Inflammatory macrophage treated with lipopolysaccharide for 4 hours (primary cell): ENCODE measurements at places on chromosomes 3 and 15.
A peak's percentile ranks its signal among the peaks of the same experiment; 100 is the strongest.

DNA sequence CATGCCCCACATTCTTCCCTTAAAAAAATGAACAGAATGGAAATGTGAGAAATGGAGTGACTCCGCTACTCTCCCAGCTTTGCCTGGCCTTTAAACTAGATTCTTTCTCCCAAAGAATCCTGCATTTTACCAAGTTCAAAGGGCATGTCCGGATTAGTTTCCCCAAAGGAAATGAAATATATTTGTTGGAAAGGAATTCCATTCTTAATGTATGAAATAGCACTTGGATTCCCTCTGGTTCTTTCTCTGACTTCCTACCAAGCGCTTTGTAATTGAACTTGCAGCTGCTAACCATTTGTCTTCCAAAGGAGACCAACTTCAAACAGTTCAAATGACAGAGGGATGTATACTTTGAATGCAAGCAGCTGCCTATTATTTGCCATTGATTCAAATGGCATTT, 18.9 kb downstream of the MAP2K1 start:
- no peak for DNase-seq

- DNase-seq: no peak
Observed at GRCh38 chr3:158728851-158729250, 3.4 kb downstream of the RARRES1 start.

GRCh38 chr3:16090024-16090423, 84.5 kb upstream of the GALNT15 start:
- DNase-seq: no peak

DNA sequence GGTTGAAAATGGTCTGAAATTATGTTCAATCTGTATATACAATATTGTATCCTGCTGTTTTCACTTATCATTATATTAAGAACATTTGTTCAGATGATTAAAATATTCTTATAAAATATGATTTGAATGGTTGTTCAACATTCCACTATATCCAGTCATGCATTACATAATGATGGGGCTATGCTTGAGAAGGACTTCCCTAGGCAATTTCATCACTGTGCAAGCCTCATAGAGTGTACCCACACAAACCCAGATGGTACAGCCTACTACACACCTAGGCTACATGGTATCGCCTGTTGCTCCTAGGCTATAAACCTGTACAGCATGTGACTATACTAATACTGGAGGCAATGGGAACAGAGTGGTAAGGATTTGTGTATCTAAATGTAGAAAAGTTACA, 30.5 kb downstream of the SLC7A14 start:
- no peak for DNase-seq

- no peak for DNase-seq
Observed at GRCh38 chr15:48049736-48050135, 71.1 kb upstream of the SLC24A5 start.

- DNase-seq: no peak
Observed at GRCh38 chr3:54045061-54045815, 77.1 kb upstream of the CACNA2D3 start.

DNA sequence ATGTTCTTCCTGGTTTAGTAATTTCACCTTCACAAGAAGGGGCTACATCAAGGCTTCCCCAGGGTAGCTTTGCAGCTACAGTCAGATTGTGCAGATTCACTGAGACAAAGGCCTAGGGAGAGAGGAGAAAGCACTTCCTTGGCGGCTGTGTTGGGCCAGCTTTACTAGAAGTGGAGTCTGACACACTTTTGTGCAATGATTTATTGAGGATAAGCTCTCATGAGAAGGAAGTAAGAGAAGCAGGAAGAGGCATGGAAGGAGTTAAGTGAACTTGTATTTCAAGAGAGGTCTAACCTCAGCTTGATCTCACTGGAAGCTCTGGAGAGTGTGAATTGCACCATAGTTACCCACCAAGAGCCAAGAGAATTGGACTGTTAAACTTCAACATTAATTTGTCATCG, 78.9 kb downstream of the TGFBR2 start:
- no peak for DNase-seq

GRCh38 chr3:56424336-56424735, 43.9 kb downstream of the ERC2 start:
- DNase-seq: no peak

DNA sequence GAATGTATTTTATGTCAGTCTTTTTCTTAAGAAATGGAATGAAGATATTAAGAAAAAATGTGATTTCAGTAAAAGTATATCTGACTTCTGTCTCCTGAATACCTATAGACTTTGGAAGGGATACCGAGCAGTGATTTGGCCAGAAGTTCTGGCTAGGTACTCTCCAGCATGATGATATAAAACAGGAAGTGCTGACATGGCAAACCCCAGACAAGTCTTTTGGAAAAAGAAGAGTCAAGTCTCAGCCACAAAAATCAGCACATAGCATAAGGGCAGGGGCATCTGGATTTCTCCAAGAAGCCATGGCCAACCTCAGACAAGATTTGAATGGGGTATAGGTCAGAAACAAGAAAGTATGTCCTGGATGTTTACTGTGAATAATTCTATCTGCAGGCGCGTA, 643.3 kb upstream of the ARRDC4 start:
- DNase-seq: no peak

GRCh38 chr15:90239371-90239770, 5.4 kb downstream of the GDPGP1 start:
- DNase-seq: no peak

- DNase-seq: no peak
Observed at GRCh38 chr3:195104340-195104739, 166.6 kb downstream of the XXYLT1 start.

- no peak for DNase-seq
Observed at GRCh38 chr3:66149269-66149668, 71.5 kb upstream of the SLC25A26 start.

GRCh38 chr3:30602946-30603345, 3.5 kb upstream of the TGFBR2 start:
- no peak for DNase-seq

- DNase-seq: peak; percentile 94
Observed at GRCh38 chr15:63135804-63136203, 14.1 kb downstream of the LACTB start.

DNA sequence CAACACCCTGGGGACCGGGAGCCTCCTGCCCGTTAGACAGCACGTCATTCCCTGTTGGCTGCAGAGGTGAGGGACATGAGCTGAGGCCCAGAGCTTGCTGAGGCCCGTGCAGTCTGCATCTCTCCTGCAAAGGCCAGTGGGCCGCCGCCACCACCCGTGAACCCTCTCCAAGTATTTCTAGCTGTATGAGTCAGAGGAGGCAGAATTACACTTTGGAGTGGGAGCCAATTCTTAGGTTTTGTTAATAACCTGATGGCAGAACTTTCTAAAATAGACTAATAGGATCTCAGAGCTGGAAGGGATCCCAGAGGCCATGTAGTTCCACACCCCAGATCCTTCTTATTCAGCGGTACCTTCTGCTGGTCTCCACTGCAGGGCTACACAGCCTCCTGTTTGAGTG, 335.2 kb upstream of the CTDSPL start:
- no peak for DNase-seq

GRCh38 chr15:66941108-66941711, 124.2 kb upstream of the SMAD3 start:
- no peak for DNase-seq

DNA sequence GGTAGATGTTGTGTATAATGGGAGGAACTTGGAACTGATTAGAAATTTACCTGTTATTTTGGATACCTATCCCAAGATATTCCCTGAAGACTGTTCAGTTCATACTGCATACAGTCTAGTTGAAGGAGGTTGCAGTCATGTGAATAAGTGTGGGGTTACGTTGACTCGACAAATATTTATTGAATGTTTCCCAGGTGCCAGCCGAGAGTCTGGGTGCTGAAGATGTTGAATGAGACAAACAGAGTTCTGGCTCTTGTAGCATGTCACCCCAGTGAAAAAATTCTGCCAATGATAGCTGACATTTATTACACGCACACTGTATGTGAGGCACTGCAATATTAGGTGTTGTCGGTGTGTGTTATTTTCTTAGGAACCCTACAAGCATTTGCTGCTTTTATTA, 176.0 kb downstream of the KCNMB2 start:
- DNase-seq: no peak

DNA sequence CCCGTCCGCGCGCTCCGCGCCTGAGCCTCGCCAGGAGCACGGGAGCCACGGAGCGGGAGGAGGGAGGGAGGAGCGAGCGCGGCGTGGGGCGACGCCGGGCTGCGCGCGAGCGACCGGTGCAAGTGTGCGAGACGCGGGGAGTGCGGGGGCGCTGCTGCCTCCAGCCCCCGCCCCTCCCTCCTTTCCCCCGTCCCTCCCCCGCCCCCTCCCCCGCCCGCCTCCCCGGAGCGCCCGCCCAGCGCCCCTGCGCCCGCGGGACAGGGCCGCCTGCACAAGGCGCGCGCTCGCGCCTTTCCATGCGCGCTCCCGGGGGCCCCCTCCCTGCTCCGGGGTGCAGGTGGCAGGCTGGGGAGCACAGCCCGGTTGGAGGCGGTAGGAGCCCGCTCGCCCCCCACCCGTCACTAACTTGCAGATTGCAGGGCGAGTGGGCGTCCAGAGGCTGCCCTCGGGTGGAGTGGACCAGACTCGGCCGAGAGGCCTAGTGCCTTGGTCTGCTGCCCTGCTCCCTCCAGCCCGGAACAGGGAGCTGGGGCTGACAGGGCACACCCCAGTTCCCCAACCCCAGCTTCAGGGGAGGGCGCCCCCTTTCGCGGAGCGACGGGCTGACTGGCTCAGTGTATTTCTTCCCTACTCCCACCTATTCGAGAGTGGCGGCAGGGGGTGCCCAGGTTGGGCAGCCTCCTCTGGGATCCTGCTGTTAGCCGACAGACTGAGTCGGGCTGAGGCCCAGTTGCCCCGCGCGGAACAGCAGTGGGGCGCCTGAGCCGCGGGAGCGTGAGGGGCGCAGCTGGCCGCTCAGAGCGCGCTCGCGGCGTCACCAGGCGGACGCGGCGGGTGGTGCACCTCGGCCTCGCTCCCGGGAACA, at the start of gene WNT7A:
Gene WNT7A (minus strand): TSS at position 126 of the 865 bp plus-strand sequence. CDS start 255 bp downstream, outside the sequence.
- DNase-seq: no peak
